ENCODE measurements at places on chromosomes 3 and 15. TPM values are rescaled to one million over a fixed set of nuclear protein-coding genes. Genes with fewer than 3 reads are reported as not detected.

Gene GOLGA8T
- polyA plus RNA-seq: not detected

Gene ZMYND10
- polyA plus RNA-seq: 5.2 TPM

Gene KIF7
- 5.6 TPM for polyA plus RNA-seq

Gene C3orf85
- not detected for polyA plus RNA-seq

Gene PARL
- 67.9 TPM for polyA plus RNA-seq

Gene PDE12
- polyA plus RNA-seq: 10.3 TPM

Gene WWTR1
- polyA plus RNA-seq: 0.60 TPM

Gene GOLGA6A
- polyA plus RNA-seq: 0.50 TPM

Gene ZKSCAN7
- 23.9 TPM for polyA plus RNA-seq

Gene UBP1
- 59.6 TPM for polyA plus RNA-seq

All from neural cell (in vitro differentiated cells).